ENCODE measurements at places on chromosomes 4 and X.

DNA sequence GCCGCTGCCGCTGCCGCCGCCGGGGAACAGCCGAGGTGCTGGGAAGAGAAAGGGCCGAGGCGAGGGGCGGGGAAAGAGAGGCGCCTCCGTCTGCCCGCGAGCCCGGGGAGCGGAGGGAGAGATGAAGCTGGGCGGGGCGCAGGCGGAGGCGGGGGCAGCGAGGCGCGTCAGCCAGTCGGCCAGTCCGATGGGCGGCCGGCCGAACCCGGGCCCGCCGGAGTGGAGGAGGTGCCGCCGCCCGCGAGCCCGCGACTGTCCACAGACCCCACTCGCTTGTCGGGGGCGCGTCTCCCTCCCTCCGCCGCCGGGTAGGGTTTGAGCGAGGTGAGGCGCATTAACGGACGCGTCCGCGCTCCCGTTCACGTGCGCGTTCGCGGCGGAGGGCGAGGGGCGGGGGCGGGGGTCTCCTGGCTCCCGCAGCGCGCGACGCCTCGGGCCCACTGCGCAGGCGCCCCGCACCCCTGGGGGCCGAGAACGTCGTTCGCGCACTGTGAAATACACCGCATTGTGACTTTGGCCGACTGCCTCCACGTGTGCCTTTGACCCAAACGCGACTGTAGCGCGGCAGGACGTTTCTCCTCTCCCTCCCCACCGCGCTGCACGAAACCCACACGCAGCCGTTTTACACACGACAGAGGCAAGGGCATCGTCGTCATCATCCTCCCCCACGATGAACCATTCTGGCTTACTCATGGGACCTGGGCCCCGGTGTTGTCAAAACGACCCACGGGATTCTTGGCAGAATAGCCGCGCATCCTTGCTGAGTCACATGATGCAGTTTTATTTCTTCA, at the start of gene NUDT11:
Gene NUDT11, minus strand, starts transcription at position 92 of the 791 bp plus-strand sequence. CDS start 148 bp downstream, outside the sequence.
- H3K27me3 ChIP-seq: peaks cover 18% of the 10 kb centered on the region
- H3K4me3 ChIP-seq: peak within 1 kb of the TSS; percentile 49
- H3K36me3 ChIP-seq: no peaks in the 10 kb centered on the region
- DNase-seq: peak; percentile 73
- no peaks in the 10 kb centered on the region for H3K4me1 ChIP-seq
- H3K27ac ChIP-seq: no peak within 1 kb of the TSS

DNA sequence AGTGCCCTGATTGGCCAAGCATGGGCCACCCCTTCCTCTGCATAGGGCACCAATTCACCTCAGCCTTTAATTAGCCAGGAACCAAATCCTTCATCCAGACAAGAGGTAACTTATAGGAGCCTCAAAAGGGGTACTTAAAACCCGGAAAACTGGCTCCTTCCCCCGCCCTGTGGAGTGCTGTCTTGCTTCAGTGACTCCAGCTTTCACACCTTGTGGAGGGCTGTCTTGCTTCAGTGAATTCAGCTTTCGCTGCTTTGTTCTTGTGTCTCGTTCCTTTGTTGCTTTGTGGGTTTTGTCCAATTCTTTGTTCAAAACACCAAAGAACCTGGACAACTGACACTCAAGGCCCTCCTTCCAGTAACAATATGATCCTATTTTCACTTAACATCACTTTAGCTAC, 82.2 kb upstream of the FRG1 start:
- H3K27me3 ChIP-seq: no peaks in the 10 kb centered on the region
- no peak for DNase-seq
- no peak overlapping the region for H3K4me3 ChIP-seq
- no peak overlapping the region for H3K27ac ChIP-seq

GRCh38 chr4:72525938-72526337, 43.1 kb downstream of the ADAMTS3 start:
- H3K4me3 ChIP-seq: no peak overlapping the region
- H3K27ac ChIP-seq: no peak overlapping the region
- DNase-seq: peak; percentile 60
- H3K4me1 ChIP-seq: no peaks in the 10 kb centered on the region
- no peaks in the 10 kb centered on the region for H3K36me3 ChIP-seq
- no peaks in the 10 kb centered on the region for H3K27me3 ChIP-seq

DNA sequence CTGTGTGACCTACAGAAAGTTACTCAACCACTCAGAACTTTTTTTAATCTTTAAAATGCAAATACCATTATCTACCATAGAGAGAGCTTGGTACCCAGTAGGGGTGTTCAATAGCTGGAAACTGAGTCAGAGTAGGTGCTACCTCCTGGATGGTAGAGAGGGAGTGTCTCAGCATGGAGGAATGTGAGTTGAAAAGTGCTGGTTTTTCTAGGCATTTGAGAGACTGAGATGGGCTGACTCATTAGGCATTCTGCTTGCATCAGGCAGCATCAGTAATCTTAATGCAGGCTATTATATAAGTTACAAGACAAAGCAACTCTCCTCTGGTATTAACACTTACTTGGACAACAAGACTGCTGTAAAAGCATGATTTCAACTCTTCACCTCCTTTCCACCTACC, 70.9 kb upstream of the ARHGEF9 start:
- H3K27ac ChIP-seq: no peak overlapping the region
- no peaks in the 10 kb centered on the region for H3K27me3 ChIP-seq
- H3K4me3 ChIP-seq: no peak overlapping the region
- H3K36me3 ChIP-seq: no peaks in the 10 kb centered on the region
- DNase-seq: no peak
- H3K4me1 ChIP-seq: no peaks in the 10 kb centered on the region

DNA sequence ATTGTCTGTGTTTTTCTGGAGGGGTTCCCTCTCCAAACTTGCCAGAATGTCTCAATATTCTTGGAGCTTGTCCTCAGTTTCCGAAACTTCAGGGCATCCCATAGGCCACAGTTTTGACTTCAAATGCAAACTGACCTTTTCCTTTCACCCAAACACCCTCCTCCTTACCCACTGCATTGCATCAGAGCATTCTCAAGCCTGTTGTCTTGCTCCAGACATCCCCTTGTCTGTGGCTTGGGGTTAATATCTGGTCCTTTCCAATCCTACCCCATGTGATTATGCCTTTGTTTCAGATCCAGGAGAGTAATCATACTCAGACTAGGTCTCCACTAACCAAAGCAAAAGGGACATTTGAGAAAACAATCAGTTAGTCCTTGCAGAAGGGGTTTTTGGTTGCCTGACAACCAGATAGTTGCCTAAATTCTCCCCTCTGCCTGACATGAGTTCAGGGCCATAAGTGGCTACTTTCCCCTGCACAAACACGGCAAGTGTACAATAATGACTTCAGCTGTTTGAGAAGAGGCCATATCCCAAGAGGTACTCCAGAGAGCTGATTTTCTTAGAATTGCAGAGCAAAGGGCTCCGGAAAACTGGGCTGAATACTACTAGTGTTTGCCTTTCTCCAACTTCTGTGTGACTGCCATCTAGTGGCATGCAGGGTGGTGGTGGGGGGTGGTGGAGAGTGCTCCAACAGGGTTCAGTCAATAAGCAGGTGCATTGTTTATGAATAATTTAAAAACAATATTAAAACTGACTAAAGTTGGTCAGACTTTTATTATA, 130.2 kb downstream of the CHRDL1 start:
- no peak overlapping the region for H3K4me3 ChIP-seq
- no peak overlapping the region for H3K27ac ChIP-seq
- H3K4me1 ChIP-seq: no peaks in the 10 kb centered on the region
- DNase-seq: peak; percentile 63
- no peaks in the 10 kb centered on the region for H3K36me3 ChIP-seq
